ENCODE measurements at places on chromosomes 4 and X.

- no peak for DNase-seq
These were observed 253.5 kb downstream of the ARHGAP10 start for GRCh38 chr4:147985376-147985775.

- DNase-seq: no peak
These were observed 242.6 kb downstream of the GPC3 start for GRCh38 chrX:133742602-133743305.

DNA sequence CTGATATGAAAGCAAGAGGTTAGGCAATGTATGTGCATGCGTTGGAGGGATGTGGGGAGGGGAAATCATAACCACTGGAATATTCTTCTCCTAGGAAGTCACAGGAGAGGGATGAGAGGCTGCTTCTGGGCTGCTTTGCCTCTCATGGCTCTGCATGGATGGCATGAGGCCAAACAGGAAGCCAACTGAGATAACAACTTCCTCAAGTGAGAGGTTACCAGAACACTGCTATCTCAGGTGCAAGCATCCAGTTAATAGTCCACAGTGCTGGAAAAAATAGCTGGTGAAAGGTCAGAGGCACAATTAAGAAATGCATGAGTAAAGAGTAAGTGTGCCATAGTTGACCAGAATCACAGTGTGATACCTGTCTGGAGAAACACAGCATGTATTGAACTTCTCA, 113.3 kb downstream of the ELOVL6 start:
- no peak for DNase-seq

GRCh38 chr4:85747882-85748491, 273.0 kb downstream of the ARHGAP24 start:
- peak; percentile 52 for DNase-seq

GRCh38 chr4:118206627-118207026, 146.2 kb downstream of the PRSS12 start:
- peak; percentile 10 for DNase-seq

DNA sequence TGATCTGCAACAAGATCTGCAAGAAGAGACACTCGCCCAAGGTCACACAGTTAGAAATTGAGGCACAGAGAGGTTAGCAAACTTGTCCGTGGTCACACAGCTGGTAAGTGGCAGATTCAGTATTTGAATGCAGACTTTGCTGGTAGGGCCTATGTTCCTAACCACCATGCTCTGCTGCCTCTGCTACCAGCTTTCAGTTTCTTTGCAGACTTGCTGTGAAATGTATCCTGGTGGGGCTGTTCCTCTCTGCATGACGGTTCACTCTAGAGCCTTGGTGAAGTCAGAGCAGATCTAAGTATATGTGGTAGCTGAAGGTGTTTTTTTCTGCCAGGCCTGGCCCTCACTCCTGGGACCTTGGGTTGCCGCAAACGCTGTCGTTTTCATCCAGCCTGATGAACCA, 87.1 kb downstream of the BEND2 start:
- no peak for DNase-seq

GRCh38 chrX:124863303-124863702, 456.4 kb upstream of the TEX13C start:
- no peak for DNase-seq

DNA sequence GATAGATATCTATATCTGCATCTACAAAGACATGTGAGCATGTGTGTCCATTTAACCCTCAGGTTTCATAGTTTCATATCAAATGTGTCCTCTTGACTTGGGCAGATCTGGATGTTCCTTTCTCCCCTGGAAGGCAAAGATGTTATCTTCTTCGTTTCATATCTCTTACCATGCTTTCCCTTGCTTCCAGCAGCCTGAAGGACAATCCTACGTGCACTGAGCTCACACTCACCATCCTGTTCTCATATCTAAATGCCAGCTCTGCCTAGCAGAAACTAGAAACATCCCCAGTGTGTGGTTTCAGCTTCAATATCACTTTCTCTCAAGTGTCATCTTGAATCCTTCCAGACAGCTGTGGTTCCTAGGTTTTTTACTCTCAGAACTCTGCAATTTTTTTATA, 66.2 kb downstream of the ZAR1 start:
- DNase-seq: no peak

- no peak for DNase-seq
These were observed 165.7 kb upstream of the STS start for GRCh38 chrX:6981718-6982406.

GRCh38 chrX:97616883-97617530, 733.3 kb downstream of the RPA4 start:
- DNase-seq: peak; percentile 56

- DNase-seq: no peak
These were observed 29.7 kb downstream of the ADD1 start for GRCh38 chr4:2873329-2873728.

GRCh38 chr4:59240011-59240410, 1960.1 kb upstream of the ADGRL3 start:
- no peak for DNase-seq

GRCh38 chr4:40308528-40309122, 26.5 kb upstream of the CHRNA9 start:
- no peak for DNase-seq

GRCh38 chr4:147407261-147408045, 73.4 kb upstream of the EDNRA start:
- no peak for DNase-seq

GRCh38 chr4:141541851-141542250, 94.5 kb upstream of the IL15 start:
- DNase-seq: no peak

DNA sequence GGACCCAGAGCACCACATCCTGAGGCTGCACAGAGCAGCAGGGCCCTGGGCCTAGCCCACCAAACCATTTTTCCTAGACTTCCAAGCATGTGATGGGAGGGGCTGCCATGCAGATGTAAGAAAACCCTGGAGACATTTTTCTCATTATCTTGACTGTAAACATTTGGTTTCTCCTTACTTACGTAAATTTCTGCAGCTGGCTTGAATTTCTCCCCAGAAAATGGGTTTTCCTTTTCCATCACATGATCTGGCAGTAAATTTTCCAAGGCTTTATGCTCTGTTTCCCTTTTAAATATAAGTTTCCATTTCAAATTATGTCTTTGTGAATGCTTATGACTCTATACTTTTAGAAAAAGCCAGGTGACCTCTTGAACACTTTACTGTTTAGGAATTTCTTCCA, 945.9 kb upstream of the NDST4 start:
- no peak for DNase-seq

DNA sequence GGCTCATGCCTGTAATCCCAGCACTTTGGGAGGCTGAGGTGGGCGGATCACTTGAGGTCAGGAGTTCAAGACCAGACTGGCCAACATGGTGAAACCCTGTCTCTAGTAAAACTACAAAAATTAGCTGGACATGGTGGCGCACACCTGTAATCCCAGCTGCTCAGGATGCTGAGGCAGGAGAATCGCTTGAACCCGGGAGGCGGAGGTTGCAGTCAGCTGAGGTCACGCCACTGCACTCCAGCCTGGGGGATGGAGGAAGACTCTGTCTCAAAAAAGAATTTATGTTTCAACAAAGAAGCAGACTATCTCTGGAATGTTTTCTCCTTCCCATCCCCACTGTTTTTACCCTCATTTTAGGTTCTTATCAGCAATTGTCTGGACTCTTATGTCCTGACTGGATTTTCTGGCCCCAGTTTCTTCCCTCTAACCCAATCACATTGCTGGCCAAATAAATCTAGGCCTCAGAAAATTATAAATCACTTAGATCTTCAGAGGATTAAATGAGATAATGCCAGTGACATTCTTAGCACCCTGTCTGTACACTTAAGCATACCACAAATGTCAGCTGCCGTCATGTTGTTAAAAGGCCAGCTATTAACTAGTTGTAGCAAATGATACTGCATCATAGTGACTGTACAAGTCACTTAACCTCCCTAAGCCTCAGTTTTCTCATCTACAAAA, 44.9 kb upstream of the PRSS48 start:
- DNase-seq: no peak

DNA sequence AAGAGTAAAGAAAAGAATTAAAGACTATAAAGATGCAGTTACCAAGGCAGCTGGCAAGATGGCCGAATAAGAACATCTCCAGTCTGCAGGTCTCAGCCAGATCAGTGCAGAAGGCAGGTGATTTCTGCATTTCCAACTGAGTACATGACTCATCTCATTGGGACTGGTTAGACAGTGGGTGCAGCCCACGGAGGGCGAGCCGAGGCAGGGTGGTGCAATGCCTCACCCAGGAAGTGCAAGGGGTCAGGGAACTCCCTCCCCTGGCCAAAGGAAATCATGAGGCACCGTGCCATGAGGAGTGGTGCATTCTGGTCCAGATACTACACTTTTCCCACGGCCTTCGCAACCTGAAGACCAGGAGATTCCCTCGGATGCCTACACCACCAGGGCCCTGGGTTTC, 20.5 kb downstream of the SPIN4 start:
- no peak for DNase-seq

DNA sequence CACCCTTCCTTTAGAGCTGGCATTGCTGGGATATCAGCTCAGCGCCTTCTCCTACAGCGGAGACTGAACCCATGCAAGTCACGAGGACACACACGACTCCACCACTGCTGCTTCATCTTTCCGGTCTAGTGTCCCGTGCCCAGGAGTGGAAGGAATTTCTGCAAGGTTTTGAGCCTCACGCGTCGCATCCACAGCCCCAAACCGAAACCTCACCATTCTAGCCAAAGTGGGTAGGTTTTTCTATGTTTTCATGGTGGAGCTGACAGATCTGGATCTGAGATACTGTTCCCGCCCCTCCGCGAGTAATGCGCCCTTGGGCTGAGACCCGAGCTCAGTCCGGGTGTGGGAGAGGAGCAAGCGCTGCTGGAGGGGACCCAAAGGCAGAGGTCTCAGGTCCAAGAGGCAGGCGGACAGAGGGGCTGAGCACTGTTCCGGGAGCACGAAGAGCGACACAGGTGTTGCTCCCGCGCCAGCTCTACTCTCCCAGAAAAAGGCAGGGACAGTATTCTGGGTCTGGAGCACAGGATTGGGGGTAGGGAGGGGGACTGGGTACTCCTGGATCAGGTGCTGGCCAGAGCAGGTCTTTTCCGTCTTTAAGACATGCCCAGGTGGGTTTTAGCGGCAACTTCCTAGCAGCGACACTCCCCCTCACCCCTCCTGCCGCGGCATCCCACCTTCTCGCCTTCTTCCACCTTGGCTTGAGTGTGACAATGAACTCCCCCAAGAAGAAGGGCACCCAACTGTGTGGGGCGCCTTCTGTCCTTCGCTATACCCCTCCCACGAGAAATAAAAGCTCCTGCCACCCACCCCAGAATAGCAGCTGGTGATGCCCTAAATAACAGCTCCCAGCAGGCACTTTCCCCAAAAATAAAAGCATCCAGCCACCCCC, 1.8 kb downstream of the EPHA5 start:
- DNase-seq: peak; percentile 36

- DNase-seq: peak; percentile 16
These were observed 124.5 kb upstream of the PLAC1 start for GRCh38 chrX:134782796-134783195.

DNA sequence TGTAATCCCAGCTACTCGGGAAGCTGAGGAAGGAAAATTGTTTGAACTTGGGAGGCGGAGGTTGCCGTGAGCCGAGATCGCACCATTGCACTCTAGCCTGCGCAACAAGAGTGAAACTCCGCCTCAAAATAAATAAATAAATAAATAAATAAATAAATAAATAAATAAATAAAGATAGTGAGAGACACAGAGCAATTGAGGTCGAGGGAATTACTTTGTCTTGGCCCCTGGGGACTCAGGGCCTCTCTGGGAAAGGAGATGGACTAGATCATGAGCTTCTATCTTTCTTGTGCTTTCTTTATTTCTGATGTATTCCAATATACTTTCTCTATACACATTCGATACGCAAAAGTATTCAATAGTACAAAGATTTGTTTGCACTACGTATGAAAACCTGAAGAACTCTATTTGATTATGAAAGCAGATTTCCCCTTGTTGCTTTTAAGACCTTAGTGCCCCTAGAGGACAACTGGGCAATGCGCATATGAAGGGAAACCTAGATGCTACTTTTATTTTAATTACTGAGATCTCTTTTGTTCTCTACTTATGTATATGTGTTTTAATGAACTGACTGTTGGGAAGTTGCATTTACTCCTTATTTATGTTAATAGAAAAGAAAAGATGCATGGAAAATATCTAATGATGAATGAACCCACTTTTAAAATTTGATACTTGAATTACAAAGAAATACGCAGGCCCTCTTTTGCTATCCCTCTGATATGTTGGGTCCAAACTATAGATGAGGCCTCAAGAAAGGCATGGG, 12.8 kb upstream of the ELOVL6 start:
- DNase-seq: peak; percentile 56

GRCh38 chr4:157763490-157763889, 409.3 kb downstream of the GASK1B start:
- no peak for DNase-seq

DNA sequence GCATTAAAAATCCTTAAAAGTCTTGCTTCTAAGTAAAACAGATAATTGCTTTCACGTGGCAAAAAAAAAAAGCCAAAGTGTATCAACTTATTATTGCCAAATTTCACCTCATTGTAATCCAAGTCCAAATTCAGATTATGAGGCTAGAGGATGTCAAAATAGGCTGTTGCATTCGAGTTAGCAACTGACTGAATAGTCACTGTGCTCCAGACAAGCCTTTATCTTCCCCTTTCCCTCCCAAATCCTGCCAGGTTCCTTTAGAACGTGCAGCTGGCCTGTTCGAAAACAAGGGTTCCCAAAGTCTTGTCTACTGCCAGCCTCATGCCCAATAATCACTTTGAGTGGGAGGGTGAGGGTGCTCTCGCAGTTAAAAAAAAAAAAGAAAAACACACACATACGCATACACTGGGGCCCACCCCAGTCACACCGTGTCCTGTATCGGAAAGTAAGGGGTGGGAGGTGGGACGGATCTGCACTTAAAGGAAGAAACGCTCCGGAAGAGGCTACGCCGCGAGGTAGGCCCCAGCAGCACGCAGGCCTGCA, 603 bp downstream of the MAD2L1 start:
- no peak for DNase-seq

- peak; percentile 79 for DNase-seq
These were observed at the start of gene FAM13A for GRCh38 chr4:89056953-89057398. Gene FAM13A (minus strand): TSS chr4:89057185. CDS start chr4:89056964, 221 bp downstream.

GRCh38 chr4:47462799-47463234, 685 bp downstream of the COMMD8 start:
- peak; percentile 11 for DNase-seq

- DNase-seq: peak; percentile 41
These were observed 132.3 kb downstream of the ZNF330 start for GRCh38 chr4:141352909-141353525.

GRCh38 chr4:144174401-144175067, 34.0 kb upstream of the GYPA start:
- DNase-seq: peak; percentile 60

DNA sequence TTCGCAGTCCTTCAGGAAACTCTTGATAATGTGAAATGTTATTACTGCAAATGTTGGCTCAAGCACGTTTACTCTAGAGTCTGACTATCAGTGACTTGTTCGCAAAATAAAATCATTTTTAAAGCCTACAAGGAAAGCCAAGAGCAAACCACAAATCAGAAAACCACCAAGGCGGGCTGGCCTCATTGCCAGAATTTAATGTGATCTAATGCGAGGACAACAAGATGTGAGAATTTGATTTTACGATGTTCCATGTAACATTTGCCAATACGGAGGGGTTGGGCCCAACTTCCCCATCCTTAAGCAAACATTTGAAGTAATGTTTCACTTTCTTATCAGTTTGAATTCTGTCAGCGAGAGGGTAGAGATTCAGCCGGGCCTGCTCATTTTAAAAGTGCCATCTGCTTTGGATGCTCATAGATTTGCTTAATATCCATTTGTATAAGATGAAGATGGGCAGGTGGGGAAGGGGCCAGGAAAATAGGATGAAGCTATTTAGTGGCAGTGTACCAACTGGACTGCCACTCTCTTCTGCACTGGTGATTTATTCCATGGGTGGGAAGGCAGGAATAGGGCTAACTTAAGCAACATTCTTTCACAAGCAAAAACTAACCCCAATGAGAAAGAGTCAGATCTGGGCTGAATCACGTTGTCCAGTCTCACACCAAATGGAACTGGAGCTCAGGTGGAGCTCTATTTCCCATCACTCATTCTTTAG, 225.3 kb downstream of the ANAPC10 start:
- no peak for DNase-seq
